ENCODE measurements at places on chromosomes 3 and 15.

DNA sequence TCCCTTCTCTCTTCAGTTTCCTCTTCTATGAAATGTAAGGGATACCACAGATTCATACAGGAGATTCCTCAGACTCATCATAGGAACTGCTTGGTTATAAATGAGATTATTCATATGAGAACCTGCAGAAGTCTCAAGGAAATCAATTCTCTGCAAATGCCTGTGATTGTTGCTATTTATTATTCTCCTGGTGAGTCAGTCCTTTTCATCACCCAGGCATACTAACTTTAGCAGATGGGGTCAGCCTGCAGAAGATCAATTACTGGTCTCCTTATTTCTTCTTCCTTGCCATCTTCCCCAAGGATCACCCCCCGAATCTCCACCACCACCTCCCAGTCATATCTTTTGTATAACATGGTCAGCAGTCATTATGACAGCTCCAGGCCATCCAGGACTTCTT lies 53.8 kb upstream of the DCP1A start:
- no peak for DNase-seq

DNA sequence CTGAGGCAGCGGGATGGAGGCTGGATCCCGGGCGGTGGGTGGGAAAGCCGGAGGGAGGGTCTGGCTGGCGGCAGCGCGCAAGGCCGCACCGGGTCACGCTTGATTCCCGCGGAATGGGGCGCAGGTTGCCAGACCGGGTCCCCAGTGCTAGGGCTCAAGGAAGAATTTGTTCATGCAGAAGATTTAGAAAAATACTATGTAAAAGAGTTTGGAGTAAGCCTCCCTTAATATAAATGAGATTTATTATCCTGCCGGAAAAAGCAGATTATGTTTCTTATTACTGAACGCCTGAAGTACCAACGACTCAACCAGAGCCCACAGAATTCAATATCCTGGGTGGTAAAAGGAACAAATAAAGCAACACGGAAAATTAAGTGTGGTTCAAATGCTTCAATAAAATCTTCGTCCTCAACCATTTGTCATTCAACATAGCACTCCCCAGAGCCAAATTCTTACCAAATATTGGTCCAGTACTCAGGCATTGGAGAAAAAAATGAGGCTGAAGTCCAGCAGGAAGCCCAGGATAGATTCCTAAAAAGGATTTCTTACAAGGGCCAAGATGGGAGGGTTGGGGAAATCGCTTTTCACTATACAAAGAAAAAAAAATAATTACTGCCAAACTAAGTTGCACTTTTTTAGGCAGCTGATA lies 1.2 kb upstream of the ZBTB20 start:
- no peak for DNase-seq

DNA sequence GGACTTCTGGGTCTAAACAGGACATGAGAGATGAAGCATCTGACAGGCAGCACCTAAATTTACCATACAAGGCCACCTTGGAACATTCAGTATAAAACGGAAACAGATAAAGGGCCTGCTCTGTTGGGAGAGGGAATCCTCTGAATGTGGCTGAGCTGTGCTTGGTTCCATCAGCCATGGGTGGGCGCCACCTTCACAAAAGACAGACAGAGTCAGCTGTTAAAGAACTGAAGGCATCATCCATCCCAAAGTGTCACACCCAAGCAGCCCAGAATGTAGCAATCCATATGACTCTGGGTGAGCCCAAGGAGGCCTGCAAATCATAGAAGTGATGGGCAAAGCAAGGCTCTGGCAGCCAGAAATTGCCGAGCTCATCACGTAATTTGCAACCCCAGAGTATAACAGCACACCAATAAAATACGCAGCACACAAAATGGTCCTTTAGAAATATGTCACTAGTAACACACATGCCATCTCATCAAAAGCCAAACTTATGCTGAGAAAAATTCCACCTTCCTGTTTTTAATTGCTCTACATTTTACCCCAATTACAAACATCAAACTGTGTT lies 24.8 kb upstream of the RBP1 start:
- DNase-seq = no peak

GRCh38 chr3:98817547-98818041 lies 54.5 kb downstream of the ST3GAL6 start:
- DNase-seq = no peak

DNA sequence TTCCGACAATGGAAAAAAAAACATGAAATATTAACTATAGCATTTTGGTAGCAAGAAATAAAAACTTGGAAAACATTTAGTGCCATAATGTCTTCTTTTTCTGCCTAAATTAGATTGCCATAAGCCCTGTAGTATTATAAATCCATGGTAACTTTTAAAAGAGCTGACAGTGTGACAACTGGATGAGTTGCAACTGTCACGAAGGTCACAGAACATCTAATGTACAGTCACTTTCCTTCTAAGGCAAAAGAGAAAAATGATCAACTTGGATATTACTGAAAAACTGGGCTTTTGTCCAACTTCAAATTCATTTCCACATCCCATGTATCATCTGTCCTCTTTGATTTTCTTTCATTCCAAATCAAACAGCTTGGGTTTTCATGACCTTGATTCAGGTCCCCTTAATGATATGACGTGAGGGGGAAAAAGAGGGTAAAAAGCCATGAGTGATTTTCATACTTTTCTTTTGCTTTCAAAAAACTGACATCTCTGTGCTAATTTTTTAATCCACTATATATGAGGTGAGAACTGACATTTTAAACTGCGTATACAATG lies 602 bp downstream of the CPB1 start:
- no peak for DNase-seq

DNA sequence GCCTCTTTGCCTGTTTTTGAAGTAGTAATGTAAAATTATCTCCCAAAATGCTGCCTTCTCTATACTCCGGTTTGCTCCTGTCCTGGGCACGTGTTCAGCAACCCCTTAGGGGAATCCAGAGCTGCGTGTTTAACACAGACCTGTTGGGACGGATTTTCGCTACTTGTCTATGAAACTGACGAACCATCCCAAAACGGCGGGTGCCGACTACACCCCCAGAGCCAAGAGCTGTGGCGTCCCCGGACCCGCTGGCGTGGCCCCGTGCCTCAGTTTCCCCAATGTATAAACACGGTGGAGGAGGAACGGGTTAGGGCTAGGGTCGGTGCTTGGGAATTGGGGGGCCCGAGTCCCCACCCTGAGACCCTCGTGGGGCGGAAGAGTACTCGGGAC lies 473 bp downstream of the FHIT start:
- DNase-seq = no peak

- DNase-seq = no peak
Observed at GRCh38 chr3:35929158-35929557, 289.8 kb downstream of the ARPP21 start.

GRCh38 chr3:150755902-150756301 lies 7.1 kb downstream of the SIAH2 start:
- DNase-seq = no peak

- DNase-seq = no peak
Observed at GRCh38 chr3:133997871-133998635, 31.7 kb downstream of the SLCO2A1 start.

GRCh38 chr3:127542441-127542952 lies 48.0 kb downstream of the TPRA1 start:
- DNase-seq = no peak

- no peak for DNase-seq
Observed at GRCh38 chr3:32597656-32598055, 27.0 kb upstream of the DYNC1LI1 start.

DNA sequence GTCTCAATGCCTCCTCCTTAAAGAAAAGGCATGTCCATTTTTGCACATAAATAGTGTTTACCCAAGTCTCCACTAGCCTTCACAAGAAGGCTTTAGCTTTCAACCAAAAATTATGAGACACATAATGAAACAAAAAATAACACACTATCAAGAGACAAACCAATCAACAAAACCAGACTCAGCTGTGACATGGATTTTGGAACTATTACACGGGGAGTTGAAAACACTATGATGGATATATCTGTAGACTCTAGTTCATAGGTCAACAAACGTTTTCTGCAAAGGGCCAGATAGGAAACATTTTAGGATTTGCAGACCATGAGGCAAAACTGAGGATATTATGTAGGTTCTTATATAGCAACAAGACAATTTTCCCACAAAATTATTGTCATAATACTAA lies 24.9 kb downstream of the MYL3 start:
- DNase-seq = no peak

- DNase-seq = no peak
Observed at GRCh38 chr3:32062950-32063582, 43.4 kb upstream of the GPD1L start.

GRCh38 chr3:46299608-46300460 lies 54.1 kb upstream of the CCR2 start:
- DNase-seq = no peak

GRCh38 chr3:5227812-5228211 lies 40.3 kb downstream of the EDEM1 start:
- no peak for DNase-seq

GRCh38 chr15:81157195-81157938 lies 23.3 kb downstream of the CFAP161 start:
- no peak for DNase-seq

DNA sequence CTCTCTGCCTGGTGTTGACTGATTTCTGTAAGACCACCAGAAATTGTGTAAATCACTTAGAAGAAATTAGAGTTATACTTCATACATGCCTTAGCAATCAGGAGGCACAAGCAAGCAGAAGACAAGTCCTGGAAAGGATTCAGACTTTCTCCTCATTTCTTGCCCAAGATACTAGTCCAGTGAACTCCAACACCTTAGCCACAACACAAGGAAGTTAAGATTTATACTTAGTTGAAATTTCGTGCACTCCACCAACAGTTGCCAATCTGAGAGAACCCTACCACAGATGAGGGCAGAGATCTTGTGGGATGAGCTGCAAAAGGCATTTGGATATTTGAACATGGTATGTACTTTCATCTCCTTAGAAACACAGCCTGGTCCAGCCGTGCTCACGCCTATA lies 2.3 kb downstream of the P3H2 start:
- DNase-seq = no peak

DNA sequence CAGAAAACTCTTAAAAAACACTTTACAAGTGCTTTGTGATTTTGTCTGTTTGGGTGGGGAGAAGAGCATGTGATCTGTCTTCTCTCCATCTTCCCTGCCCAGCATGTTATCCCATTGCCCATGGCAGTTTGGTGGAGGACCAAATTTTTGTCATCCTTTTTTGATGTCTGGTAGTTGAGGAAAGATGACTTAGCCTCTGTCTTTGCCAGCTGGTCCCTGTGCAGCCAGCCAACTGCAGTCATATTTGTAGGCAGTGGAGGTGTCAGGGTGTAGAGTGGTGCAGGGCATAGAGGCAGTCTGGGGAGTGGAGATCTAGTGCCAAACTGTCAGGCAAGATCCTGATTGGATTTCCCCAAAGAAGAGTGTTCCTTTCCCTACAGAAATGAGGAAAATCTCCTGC lies 40.7 kb downstream of the GASK1A start:
- DNase-seq = no peak

DNA sequence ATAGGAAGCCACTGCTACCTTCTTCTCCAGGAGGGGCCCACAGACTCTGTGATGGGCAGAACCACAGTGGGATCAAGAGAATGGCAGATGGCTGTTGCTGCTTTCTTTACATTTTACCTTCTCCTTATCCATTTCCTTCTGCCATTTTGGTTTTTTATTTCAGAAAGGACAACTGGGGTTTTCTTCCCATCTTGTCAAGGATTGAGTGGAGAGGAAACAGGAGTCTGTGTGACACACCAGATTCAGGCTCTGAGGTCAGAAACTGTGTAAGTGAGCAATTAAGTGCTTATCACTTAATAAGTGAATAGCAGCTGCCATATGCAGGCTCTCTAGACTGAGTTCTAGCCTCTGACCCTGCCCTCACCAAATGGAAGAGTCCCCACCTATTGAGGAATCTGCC lies 47.3 kb downstream of the ITGB5 start:
- no peak for DNase-seq

- DNase-seq = no peak
Observed at GRCh38 chr15:40508216-40508615, 37.4 kb downstream of the CHST14 start.

DNA sequence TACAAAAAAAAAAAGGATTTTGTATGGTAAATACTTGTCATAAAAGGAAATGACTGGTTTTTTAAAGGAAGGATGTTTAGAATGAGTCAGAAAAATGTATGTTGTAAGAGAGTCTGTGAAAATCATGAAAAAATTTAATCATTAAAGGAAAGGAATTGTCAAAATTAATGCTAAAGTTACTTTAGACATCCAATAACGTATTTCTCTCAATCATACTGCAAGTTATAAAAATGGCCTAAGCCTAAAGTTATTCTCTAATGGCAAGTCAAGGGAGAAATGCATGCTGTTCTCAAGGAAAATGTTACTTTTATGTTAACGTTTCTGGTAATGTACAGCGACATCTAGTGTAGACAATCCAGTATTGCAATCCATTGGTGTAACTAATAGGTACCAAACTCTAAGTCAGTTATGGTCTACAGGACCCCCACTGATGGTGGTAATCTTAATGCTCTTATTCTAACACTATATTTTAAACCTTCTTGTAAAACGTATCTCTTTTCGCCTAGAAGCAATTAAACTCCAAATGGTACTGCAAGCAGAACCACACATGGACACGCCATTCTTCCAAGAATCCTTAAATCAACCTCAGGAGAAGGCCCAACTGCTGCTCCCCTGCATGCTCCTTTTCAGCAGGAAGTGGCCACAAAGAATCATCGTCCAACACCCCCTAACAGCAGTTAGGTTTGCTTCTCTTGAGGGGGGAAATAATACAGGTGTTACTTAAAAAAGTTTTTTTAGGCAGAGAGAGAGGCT lies 35.2 kb downstream of the NCEH1 start:
- no peak for DNase-seq

DNA sequence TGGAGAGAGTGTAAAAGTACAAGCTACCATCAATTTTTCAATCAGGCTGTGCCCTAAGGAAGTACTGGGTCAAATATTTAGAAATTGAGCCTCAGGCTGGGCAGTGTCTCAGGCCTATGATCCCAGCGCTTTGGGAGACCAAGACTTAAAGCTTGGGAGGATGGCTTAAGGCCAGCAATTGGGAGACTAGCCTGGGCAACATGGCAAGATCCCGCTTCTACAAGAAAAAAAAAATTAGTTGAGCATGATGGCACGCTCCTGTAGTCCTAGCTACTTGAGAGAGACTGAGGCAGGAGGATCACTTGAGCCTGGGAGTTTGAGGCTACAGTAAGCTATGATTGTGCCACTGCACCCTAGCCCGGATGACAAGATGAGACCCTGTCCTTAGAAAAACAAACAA lies 2.0 kb upstream of the UBP1 start:
- DNase-seq = no peak

- no peak for DNase-seq
Observed at GRCh38 chr3:59930170-59930569, 880.3 kb upstream of the CFAP20DC start.

Data from Right ventricle myocardium inferior (tissue), 1 donor.